ENCODE measurements at places on chromosomes 16 and 17.

- no peak for DNase-seq
These were observed 4.1 kb downstream of the USP31 start for GRCh38 chr16:23145186-23145585.

- no peak for DNase-seq
These were observed 65.5 kb downstream of the PLD6 start for GRCh38 chr17:17140590-17140980.

DNA sequence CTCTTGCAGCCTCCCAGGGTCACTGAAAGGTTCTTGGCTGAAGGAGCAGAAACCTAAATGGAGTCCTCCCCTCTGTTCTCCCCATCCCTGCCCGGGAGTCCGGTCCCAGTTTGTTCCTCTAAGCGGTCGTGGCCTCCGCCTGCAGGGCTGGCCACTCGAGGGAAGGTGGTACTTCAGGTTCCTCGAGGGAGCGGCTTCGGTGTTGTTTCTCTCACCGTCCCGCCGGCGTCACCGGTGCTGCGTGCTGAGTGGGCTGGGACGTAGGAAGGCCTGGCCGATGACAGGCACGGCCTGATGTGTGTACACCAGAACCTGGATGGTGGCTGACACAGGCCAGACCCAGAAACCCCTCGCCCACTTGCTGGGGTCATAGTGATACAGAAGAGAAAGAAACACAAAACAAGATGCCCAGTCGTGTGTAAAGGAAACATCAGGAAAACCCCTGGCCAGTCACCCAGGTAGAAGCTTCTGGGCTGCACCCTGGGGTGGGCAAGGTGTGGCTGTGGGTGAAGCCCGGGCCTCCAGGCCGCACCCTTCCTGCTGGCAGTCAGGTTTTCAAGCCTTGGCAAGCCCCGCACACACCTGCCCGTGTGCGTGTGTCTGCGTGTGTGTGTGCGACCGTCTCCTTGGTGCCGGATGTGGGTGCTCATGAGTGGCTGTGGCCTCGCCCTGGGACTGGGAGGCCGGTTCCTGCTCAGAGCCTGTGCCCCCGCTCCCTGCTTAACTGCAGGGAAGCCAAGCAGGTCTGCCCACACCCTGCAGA, 52.0 kb downstream of the BAIAP2 start:
- DNase-seq, result peak; percentile 12

DNA sequence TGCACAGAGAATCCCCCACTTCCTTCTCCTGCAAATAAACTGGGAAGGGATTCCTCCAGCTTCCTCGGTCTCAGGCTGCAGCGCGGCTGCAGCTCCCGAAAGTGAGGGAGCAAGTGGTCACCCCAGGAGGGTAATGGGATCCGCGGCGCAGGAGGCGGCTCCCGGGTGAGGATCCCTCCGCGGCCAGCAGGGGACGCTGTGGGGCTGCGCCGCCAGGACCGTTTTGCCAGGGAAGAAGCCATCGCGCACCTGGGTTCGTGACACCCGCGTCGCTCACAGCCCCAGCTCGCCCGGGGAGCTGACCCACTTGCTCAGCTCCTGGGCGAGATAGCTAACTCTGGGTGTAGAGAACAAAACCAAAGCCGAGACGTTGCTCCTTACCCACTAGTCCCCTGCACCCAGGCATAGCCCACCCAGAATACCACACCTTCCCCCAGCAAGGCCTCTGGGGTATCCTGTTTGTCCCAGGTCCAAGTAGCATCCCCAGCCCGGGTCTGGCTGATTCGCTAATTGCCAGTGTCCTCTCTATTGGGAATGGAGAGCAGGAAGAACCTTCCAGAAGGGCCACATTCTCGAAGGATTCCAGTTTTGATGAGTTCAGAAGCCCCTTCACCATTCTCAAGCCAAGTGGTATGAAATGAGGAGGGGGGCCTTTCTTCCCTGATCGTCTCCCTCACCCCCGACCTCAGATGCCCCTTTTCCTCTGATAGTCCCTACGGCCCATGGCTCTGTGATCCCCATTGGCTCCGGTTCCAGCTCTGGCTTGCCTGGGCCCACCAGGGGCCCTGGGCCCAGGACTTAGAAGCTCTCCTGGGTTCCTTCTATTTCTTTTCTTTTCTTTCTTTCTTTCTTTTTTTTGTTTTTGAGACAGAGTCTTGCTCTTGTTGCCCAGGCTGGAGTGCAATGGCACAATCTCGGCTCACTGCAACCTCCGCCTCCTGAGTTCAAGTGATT, 14.1 kb downstream of the CYGB start:
- peak; percentile 80 for DNase-seq

GRCh38 chr16:50537533-50538290, 10.5 kb upstream of the NKD1 start:
- no peak for DNase-seq

DNA sequence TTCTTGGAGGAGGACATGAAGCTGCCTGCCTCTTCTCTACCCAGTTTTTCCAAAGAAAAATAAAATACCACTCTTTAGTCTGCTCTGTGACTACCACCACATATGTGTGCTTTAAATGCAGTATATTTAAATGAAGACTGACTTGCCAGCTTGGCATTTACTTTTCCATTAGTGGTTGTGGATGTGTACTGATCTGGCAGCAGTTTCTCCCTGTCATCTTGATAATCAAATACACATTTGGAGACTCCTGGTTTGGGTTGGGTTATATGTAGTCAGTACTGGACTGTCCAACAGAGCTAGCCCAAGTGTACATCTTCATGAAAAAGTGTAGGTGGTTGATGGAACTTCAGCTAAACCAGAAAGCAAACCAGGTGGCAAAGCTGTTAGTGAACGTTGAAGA, 19.9 kb downstream of the COX10 start:
- no peak for DNase-seq

DNA sequence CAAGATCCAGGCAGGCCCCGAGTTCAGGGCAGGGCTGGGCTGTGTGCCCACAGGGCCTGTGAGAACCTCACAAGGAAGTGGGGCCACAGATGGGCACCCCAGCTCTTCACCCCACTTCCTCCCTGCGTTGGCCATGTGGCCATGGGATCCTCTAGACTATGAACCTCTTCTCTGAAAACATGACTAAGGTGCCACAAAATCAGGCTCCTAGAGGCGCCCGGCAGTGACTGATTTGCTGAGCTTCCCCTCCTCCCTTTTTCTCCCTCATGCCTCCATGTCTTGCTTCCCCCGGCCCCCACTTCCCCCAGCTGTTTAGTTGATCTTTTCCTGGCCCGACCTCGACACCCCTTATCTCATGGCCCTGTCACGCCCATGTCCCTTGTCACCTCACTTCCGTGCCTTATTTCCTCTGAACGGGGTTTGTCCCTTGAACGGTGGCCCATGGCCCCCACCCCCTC, 87.1 kb downstream of the KCNJ12 start:
- DNase-seq, result no peak

DNA sequence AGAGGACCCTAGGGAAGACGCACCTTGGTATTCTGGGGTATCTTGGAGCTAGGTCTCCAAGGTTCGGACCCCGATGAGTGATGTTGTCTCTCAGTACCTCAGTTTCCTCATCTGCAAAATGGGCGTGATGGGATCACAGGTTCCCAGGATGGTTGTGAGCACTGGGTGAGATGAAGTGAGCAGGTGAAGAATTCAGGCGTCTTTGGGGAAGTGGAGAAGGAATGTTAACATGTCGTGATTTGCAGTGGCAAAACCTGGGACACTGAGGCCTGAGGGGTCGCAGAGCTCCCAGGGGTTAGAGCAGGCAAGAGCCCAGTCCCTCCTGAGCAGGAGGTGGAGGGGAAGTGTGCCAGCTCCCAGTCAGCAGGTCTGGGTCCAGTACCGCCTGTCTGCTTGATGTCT, 215.1 kb upstream of the GSE1 start:
- DNase-seq, result no peak

DNA sequence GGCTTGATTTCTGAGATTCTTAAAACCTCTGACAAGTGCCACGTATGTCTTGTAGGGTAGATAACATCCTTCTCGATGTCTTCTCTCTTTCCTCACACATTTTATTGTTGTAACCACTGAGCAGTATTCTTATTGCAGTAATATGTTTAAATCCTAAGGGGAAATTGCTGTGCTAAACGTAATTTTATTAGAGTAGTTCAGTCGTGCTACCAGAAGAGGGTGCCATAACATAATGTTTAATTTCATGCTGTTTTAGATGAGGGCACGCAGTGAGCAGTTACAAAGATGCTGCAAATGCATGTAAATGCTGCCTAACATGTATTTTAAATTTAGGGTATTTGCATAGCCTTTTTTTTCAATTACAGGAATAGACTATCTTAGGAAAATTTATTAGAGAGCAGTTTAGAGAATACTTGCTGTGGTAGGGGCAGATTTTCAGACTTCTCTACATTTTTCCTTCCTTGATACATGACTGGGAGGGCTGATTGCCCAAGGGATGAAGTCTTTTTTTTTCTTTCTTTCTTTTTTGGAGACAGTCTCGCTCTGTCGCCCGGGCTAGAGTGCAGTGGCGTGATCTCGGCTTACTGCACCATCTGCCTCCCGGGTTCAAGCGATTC, 51.7 kb downstream of the GAN start:
- peak; percentile 61 for DNase-seq

DNA sequence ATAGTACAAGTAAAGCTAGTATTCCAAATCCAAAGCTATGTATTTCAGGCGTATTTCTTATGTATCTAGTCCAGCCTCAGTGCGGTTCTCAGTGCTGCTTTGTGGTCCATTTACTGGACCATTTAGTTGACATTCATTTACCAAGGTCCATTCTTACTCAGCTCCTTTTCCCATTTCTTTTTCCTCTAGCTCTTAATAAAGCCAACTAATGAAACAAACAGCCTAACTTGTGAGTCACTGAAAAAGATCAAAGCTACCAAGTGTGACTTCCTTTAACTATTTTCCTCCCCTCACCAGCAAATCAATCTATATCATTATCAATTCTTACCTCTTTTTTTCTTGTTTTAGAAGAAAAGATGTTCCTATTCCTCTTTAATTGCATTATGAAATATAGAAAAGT, 64.0 kb downstream of the CYB561 start:
- no peak for DNase-seq

- DNase-seq, result peak; percentile 70
These were observed 10.0 kb upstream of the SKAP1 start for GRCh38 chr17:48439875-48440505.

DNA sequence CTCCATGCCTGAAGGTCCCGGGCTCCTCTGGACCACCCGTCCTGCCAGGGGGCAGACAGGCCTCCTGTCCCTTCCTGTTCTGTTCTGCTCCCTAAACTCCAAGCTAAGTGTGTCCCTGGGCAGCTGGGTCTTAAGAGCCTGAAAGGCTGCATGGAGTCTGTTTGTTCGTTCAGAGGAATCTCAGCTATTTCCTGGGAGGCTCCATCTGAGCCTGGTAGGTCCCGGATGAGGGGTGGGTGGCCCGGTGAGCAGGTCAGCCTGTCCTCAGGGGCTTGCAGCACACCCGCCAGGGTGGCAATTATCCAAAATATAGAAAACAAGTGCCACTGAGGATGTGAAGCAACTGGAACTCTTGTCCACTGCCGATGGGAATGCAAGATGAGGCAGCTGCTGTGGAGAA, 12.6 kb downstream of the ACTG1 start:
- no peak for DNase-seq

DNA sequence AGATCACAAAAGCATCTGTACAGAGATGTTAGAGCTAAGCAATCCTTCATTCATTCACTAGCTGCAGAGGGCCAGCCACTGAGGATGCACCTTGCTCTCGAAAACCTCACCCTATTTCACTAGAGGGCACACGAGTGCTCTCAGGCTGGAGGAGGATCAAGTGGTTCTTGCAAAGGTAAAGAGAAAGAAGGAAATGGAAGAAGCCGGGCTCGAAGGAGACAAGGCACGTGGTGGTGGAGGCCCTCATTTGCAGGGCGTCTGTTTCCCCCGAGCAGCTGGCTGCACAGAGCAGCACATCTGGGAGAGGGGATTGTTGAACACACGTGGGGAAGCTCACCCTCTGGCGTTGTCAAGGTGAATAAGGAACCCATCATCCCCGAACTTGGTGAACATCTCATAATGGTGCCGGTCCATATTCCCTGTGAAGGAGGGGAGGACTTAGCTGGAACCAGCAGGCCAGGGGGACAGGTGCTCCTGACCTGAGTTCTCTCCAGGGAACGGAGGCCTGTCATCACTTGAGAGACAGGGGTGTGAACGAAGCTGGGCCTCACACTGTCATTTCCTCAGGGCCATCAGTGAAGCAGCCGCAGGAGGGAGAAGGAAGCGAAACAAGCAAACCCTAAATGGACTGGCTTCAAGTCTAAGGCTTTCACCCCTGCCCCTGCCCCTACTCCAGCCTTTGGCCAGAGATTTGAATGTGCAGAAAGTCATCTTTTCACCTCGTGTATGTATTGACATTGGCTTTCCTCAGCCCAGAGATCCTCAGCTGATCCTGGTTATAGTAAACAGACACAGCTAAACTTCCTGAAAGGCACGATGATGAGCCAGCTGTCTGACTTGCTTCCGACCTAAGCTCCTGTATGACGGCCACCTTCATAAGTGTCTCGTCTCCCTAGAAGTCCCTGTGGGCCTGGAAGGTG, 27.6 kb downstream of the PRKAR1A start:
- DNase-seq, result no peak

GRCh38 chr17:8975091-8975725, 9.7 kb upstream of the PIK3R5 start:
- no peak for DNase-seq

GRCh38 chr16:4529085-4530060, 9.2 kb downstream of the CDIP1 start:
- no peak for DNase-seq

DNA sequence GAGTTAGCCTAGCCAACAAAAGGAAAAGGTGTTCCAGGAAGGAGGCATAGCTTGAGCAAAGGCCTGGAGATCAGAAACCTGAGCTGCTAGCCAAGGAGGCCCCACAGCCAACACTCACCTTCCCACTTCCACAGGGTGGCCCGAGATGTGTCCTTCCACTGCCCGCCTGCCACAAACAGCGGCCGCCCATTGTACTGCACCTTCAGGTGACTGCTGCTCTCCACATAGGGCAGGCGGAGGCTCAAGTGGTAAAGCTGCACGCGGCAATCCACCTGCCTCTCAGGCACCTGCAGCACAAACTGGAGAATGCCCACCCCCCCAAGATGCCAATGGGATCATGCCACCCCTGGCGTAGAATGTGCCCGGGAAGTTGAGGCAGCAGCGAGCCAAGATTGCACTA, 111.5 kb downstream of the RMI2 start:
- DNase-seq, result no peak

DNA sequence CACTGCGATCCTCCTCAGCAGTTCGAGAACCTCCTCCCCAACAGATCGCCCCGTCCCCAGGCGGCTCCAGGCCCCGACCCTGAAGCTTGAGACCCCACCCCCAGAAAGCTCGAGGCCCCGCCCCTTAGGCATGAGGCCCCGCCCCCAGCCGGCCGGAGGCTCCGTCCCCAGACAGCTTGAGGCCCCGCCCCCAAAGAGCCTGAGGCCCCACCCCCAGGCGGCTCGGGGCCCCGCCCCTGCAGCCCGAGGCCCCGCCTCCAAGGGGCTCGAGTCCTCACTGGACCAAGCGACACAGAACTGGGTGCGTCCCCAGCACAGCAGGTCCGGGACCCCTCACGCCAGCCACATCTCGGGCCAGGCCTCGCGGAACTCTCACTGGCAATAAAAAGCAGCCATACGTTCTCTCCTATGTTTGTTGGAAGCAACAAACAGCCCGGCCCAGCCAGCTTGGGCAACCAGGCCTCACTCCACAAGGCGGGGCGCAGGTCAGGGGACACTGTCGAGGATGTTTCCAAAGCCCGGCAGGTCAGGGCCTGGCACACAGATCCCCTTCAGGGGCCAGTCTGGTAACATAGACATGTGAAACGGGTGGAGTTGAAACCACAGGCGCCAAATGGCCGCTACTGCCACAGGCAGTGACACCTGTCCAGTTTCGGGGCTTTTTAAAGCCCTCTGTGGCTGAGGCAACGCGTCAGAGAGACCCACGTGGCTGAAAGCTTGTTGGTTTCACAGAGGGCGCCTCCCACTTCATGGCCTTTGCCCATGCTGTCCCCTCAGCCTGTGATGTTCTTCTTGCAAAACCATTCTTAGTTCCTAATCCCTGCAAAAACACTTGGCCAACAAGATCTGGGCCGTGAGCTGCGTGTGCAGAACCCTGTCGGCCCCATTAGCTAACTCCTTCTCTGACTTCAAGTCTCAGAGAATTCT, 224.2 kb downstream of the PARN start:
- DNase-seq, result peak; percentile 8

All from CD4-positive, alpha-beta T cell treated with Interleukin-1 beta for 1 hour (primary cell).